ENCODE measurements at places on chromosomes 2 and 18. TPM values are rescaled to one million over a fixed set of nuclear protein-coding genes. Genes with fewer than 3 reads are reported as not detected.

- H3K4me3 ChIP-seq = no peak overlapping the region
- peaks cover 29% of the 10 kb centered on the region for H3K4me1 ChIP-seq
- H3K27me3 ChIP-seq = no peaks in the 10 kb centered on the region
Observed at GRCh38 chr2:157377861-157378260, 52.2 kb upstream of the ERMN start.

- no peak overlapping the region for H3K4me3 ChIP-seq
- H3K36me3 ChIP-seq = no peaks in the 10 kb centered on the region
- no peak overlapping the region for H3K27ac ChIP-seq
- no peaks in the 10 kb centered on the region for H3K27me3 ChIP-seq
- no peaks in the 10 kb centered on the region for H3K4me1 ChIP-seq
- DNase-seq = no peak
Observed at GRCh38 chr2:82317012-82317411, 2012.5 kb upstream of the LRRTM1 start.

- H3K27me3 ChIP-seq = peaks cover 15% of the 10 kb centered on the region
- H3K27ac ChIP-seq = no peak overlapping the region
- no peaks in the 10 kb centered on the region for H3K36me3 ChIP-seq
- no peak for DNase-seq
- peaks cover 12% of the 10 kb centered on the region for H3K4me1 ChIP-seq
- H3K4me3 ChIP-seq = no peak overlapping the region
Observed at GRCh38 chr2:175577368-175577970, 396.0 kb upstream of the ATP5MC3 start.

GRCh38 chr2:136386046-136386445 lies 268.1 kb upstream of the CXCR4 start:
- no peaks in the 10 kb centered on the region for H3K27me3 ChIP-seq
- H3K4me3 ChIP-seq = no peak overlapping the region
- H3K4me1 ChIP-seq = peaks cover 41% of the 10 kb centered on the region
- DNase-seq = no peak
- no peak overlapping the region for H3K27ac ChIP-seq
- H3K36me3 ChIP-seq = no peaks in the 10 kb centered on the region

- peaks cover 3% of the 10 kb centered on the region for H3K4me1 ChIP-seq
- H3K4me3 ChIP-seq = no peak overlapping the region
- H3K27ac ChIP-seq = no peak overlapping the region
- DNase-seq = no peak
- peaks cover 10% of the 10 kb centered on the region for H3K36me3 ChIP-seq
Observed at GRCh38 chr2:69428981-69429380, 8.3 kb downstream of the NFU1 start.

DNA sequence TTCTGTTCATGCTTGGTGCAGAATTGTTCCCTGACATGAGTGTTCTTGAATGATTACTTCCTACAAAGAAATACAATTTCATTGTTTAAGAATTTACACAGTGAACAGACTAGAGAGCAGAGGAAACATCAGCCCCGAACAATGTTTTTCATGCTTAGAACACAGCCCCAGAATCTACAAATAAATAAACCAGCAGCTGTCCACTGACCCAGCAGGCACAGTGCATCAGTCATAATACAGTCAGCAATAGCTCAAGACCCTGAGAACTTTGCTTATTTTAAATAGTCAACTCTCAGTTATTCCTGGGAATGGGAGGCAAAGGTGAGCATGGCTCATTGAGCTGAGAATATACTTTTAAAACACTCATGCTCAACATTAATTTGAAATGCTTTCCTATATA lies 38.4 kb downstream of the XIRP2 start:
- H3K27ac ChIP-seq = no peak overlapping the region
- H3K36me3 ChIP-seq = no peaks in the 10 kb centered on the region
- no peak for DNase-seq
- H3K4me1 ChIP-seq = no peaks in the 10 kb centered on the region

GRCh38 chr2:173026479-173026878 lies 49.2 kb upstream of the MAP3K20 start:
- H3K36me3 ChIP-seq = no peaks in the 10 kb centered on the region
- H3K27me3 ChIP-seq = no peaks in the 10 kb centered on the region
- no peak overlapping the region for H3K4me3 ChIP-seq
- H3K4me1 ChIP-seq = no peaks in the 10 kb centered on the region
- no peak for DNase-seq

GRCh38 chr18:35661483-35662146 lies 80.1 kb downstream of the GALNT1 start:
- peaks cover 31% of the 10 kb centered on the region for H3K36me3 ChIP-seq
- H3K4me1 ChIP-seq = no peaks in the 10 kb centered on the region
- H3K27me3 ChIP-seq = no peaks in the 10 kb centered on the region
- no peak overlapping the region for H3K27ac ChIP-seq
- H3K4me3 ChIP-seq = no peak overlapping the region

- peaks cover 3% of the 10 kb centered on the region for H3K27me3 ChIP-seq
- H3K36me3 ChIP-seq = peaks cover 8% of the 10 kb centered on the region
- peaks cover 8% of the 10 kb centered on the region for H3K4me1 ChIP-seq
- no peak overlapping the region for H3K27ac ChIP-seq
- H3K4me3 ChIP-seq = no peak overlapping the region
Observed at GRCh38 chr2:172196768-172197431, 94.2 kb upstream of the DLX2 start.

- peaks cover 68% of the 10 kb centered on the region for H3K27me3 ChIP-seq
- H3K36me3 ChIP-seq = no peaks in the 10 kb centered on the region
- H3K4me1 ChIP-seq = peaks cover 51% of the 10 kb centered on the region
Observed at GRCh38 chr2:65380255-65380654, 52.1 kb downstream of the SPRED2 start.

DNA sequence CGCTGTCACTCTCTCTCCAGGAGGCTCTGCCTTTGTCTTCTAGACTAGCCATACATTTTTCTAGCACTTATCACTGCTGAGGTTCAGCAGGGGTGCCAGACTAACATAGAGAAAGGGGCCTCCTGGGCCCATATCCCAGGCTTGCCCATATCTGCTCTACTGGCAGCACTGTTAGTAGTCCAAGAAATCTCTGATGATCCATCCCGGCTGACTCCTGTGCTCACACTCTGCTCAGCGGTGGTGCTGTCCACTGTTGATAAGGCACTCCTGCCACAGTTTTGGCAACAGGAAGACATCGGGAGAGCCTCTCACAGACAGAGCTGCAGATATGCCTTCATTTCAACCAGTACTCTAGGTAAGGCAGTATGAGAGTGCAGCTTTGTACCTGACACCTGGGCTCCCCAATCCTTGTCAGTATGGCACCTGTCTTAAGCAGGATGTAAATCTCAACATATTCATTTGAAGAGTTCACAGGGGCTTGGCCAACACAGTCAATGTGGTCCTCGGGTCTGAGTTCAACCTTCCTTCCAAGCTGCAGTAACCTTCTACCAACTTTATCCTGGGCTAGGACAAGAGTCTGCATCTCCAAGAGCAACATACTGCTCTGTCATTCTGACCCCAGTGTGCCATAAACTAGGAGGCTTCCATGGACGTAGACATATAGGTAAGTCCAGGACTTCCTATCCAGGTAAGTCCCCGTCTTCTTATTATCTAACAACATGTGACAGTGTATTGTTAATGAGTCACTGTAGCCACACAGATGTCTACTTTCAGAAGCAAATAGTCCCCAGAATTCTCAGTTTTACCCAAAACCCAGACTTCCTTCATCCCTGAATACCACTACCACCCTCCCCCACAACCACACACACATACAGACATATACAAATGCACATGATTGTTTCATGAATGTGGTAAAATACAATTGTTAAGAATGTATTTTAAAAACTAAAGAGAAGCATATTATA lies 16.2 kb downstream of the KLF7 start:
- no peak for DNase-seq
- H3K27me3 ChIP-seq = no peaks in the 10 kb centered on the region
- H3K36me3 ChIP-seq = peaks cover 28% of the 10 kb centered on the region
- H3K4me1 ChIP-seq = peaks cover 71% of the 10 kb centered on the region
- H3K4me3 ChIP-seq = no peak overlapping the region

GRCh38 chr2:204862809-204863208 lies 317.5 kb downstream of the PARD3B start:
- H3K4me1 ChIP-seq = no peaks in the 10 kb centered on the region
- DNase-seq = no peak
- peaks cover 2% of the 10 kb centered on the region for H3K36me3 ChIP-seq

GRCh38 chr2:221761260-221761659 lies 189.2 kb upstream of the EPHA4 start:
- no peak overlapping the region for H3K27ac ChIP-seq
- H3K36me3 ChIP-seq = no peaks in the 10 kb centered on the region
- DNase-seq = no peak
- no peaks in the 10 kb centered on the region for H3K4me1 ChIP-seq
- H3K27me3 ChIP-seq = no peaks in the 10 kb centered on the region

GRCh38 chr2:216819055-216819454 lies 40.8 kb downstream of the TNP1 start:
- H3K4me1 ChIP-seq = no peaks in the 10 kb centered on the region
- no peak overlapping the region for H3K4me3 ChIP-seq
- H3K27ac ChIP-seq = no peak overlapping the region
- peaks cover 15% of the 10 kb centered on the region for H3K27me3 ChIP-seq
- no peak for DNase-seq

DNA sequence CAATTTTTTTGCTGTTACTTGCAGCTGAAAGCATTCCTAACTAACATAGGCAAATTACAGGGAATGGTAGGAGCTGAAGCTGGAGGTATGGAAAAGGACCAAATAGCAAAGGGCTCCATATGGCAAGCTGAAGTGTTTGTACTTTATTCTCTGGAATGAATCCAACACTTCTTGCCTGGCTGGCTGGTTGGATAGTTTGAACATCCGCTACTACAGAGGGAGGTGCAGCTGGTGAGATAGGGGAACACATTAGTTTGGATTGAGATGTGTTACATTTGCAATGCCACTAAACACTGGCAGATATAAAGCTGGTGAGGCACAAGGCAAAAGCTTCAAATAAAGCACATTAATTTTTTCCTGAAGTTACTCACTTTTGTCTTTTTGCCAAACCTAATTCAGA lies 291.5 kb downstream of the SP3 start:
- H3K4me1 ChIP-seq = peaks cover 3% of the 10 kb centered on the region
- peaks cover 41% of the 10 kb centered on the region for H3K27me3 ChIP-seq
- no peaks in the 10 kb centered on the region for H3K36me3 ChIP-seq
- H3K4me3 ChIP-seq = no peak overlapping the region
- no peak overlapping the region for H3K27ac ChIP-seq

DNA sequence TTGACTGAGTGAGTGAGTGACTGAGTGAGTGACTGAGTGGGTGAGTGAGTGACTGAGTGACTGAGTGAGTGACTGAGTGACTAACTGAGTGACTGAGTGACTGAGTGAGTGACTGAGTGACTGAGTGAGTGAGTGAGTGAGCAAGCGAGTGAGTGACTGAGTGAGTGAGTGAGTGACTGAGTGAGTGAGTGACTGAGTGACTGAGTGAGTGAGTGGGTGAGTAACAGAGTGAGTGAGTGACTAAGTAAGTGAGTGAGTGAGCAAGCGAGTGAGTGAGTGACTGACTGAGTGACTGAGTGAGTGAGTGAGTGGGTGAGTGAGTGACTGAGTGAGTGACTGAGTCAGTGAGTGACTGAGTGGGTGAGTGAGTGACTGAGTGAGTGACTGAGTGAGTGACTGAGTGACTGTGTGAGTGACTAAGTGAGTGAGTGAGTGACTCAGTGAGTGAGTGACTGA lies 11.9 kb downstream of the MAL start:
- H3K4me1 ChIP-seq = peaks cover 51% of the 10 kb centered on the region
- H3K36me3 ChIP-seq = peaks cover 20% of the 10 kb centered on the region
- no peak overlapping the region for H3K4me3 ChIP-seq
- no peak for DNase-seq

GRCh38 chr2:200451511-200451910 lies 58.4 kb downstream of the KCTD18 start:
- no peak for DNase-seq
- peaks cover 23% of the 10 kb centered on the region for H3K4me1 ChIP-seq
- H3K27ac ChIP-seq = no peak overlapping the region
- no peaks in the 10 kb centered on the region for H3K36me3 ChIP-seq
- H3K27me3 ChIP-seq = no peaks in the 10 kb centered on the region
- no peak overlapping the region for H3K4me3 ChIP-seq

- H3K36me3 ChIP-seq = no peaks in the 10 kb centered on the region
- DNase-seq = no peak
- H3K4me3 ChIP-seq = no peak overlapping the region
- H3K4me1 ChIP-seq = no peaks in the 10 kb centered on the region
- no peak overlapping the region for H3K27ac ChIP-seq
Observed at GRCh38 chr2:41943159-41943558, 104.7 kb upstream of the PKDCC start.

GRCh38 chr2:71906357-71906973 lies 241.2 kb downstream of the CYP26B1 start:
- DNase-seq = no peak
- H3K27me3 ChIP-seq = peaks cover 43% of the 10 kb centered on the region
- H3K36me3 ChIP-seq = no peaks in the 10 kb centered on the region
- no peak overlapping the region for H3K27ac ChIP-seq

GRCh38 chr2:30998672-30999071 lies 139.6 kb downstream of the GALNT14 start:
- no peaks in the 10 kb centered on the region for H3K36me3 ChIP-seq
- no peak overlapping the region for H3K4me3 ChIP-seq
- H3K27me3 ChIP-seq = peaks cover 4% of the 10 kb centered on the region

GRCh38 chr2:10536569-10537133 lies 88.5 kb upstream of the ODC1 start:
- no peak overlapping the region for H3K4me3 ChIP-seq
- no peak overlapping the region for H3K27ac ChIP-seq
- no peaks in the 10 kb centered on the region for H3K36me3 ChIP-seq
- H3K4me1 ChIP-seq = peaks cover 18% of the 10 kb centered on the region
- peaks cover 22% of the 10 kb centered on the region for H3K27me3 ChIP-seq

DNA sequence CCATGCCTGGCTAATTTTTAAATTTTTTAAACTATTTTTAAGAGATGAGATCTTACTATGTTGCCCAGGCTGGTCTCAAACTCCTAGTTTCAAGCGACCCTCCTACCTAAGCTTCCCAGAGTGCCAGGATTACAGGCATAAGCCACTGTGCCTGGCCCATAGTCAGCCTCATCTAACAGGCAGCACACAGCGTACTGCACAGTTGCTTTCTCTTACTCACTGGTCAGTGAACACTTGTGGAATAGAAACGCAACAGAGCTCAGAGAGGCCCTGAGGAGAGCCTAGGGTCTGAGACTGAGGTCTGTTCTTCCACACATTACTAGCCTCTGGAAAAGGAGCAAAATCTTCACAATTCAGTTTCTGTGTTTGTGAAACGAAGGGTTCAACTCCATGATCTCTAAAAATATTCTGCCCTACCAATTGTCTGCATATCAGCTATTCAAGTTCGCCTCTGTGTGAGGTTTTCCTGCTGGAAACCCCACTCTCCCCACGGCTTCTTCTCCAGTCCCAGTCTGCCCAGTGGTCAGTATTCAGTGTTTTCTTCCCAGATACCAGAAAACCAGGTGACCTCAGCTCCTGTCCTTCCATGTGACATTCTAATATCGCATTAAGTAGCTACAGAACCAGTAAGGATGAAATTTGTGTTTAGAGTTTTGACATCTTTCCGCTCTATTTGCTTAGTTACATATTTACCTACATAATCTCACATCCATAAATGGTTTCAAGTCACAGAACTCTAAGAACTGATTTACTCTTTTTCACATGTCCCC lies 26.6 kb upstream of the SNTG2 start:
- H3K4me3 ChIP-seq = no peak overlapping the region
- no peak overlapping the region for H3K27ac ChIP-seq
- H3K27me3 ChIP-seq = no peaks in the 10 kb centered on the region
- no peaks in the 10 kb centered on the region for H3K36me3 ChIP-seq
- DNase-seq = no peak
- no peaks in the 10 kb centered on the region for H3K4me1 ChIP-seq

- no peak for DNase-seq
- no peak overlapping the region for H3K4me3 ChIP-seq
- peaks cover 4% of the 10 kb centered on the region for H3K4me1 ChIP-seq
- peaks cover 11% of the 10 kb centered on the region for H3K27me3 ChIP-seq
- no peaks in the 10 kb centered on the region for H3K36me3 ChIP-seq
Observed at GRCh38 chr2:16637304-16637703, 28.3 kb downstream of the CYRIA start.

The VWC2L gene
- not detected for total RNA-seq

The POTEF gene
- not detected for total RNA-seq

The NEMP2 gene
- 15.7 TPM for total RNA-seq

The MBD5 gene
- total RNA-seq = 17.4 TPM

The NPPC gene
- 0.48 TPM for total RNA-seq

The KCMF1 gene
- total RNA-seq = 111 TPM

Measured in activated naive CD8-positive, alpha-beta T cell treated with anti-CD3 and anti-CD28 coated beads for 36 hours (primary cell).